ENCODE measurements at places on chromosomes 16 and 17. TPM values are rescaled to one million over a fixed set of nuclear protein-coding genes. Genes with fewer than 3 reads are reported as not detected.

Gene EFCAB5
- total RNA-seq = 0.43 TPM

DNA sequence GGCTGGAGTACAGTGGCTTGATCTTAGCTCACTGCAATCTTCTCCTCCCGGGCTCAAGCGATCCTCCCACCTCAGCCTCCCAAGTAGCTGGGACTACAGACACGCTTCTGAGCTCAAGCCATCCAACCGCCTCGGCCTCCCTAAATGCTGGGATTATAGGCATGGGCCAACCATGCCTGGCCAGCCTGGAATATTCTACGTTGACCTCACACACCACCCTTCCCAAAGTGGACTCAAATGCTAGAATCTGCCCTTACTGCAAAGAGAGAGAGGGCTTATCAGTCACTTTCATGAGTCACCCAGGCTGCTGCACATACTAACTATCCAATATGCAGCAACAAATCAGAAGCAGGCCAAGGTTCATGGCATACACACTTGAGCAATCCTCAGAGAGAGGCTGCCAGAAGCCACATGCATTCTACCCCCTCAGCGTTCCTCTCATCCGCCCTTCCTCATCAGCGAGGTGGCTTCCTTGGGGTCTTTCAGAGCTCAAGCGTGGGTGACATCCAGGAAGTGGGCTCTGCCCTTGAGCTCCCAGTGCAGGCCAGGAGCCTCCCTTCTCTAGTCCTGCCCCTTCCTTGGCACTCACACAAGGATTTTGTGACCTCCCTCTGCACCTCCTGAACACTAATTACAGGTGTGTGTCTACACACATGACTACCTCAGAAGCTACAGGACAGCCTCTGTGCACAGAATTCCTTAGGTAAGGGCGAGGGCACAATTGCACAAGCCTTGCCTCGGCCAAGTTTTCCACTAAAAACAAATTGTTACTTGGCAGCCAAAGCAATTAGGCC is 24.8 kb upstream of the SIAH1 start:
- DNase-seq = no peak

- no peak for DNase-seq
Measured at GRCh38 chr17:76562734-76563148, 22.9 kb downstream of the PRCD start.

DNA sequence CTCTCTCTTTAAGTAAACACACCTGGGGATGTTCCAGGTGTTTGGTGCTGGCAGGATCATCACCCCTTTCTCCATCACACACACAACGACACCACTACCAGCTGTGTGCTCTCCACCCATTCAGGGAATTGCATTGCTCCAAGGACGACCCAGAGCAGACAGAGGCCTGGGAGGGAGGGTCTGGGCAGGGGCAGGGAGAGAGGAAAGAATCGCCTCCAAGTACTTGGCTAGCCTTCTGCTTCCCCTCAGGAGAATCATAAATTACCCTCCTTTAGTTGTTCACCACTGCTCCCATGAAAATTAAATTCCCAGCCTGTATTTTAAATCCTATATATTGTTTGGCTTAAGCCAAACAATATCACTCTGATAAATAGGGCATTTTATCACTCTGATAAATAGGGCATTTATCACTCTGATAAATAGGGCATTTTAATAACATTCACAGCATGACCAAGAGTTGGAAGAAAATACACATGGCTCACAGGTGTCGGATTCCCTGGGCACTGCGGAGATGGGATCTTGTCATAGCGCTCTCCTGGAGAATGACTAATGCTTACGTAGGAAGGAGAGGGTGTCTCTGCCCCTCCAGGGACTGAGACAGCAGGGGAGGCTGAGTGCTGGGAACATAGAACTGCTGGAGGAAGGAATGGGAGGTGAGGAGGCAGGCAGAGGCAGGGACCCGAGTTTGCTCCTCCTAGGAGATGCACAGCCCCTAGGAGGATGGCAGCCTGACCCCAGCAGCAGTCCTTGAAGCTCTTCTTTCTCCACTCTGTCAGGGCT is 673.6 kb downstream of the HS3ST4 start:
- no peak for DNase-seq

Gene WWOX
- 28.2 TPM for total RNA-seq

- DNase-seq = no peak
Measured at GRCh38 chr17:53941231-53941630, 118.5 kb downstream of the KIF2B start.

Gene APPBP2
- total RNA-seq = 44.8 TPM

Gene RPL23
- total RNA-seq = 1,908 TPM

Gene MYH1
- total RNA-seq = not detected

DNA sequence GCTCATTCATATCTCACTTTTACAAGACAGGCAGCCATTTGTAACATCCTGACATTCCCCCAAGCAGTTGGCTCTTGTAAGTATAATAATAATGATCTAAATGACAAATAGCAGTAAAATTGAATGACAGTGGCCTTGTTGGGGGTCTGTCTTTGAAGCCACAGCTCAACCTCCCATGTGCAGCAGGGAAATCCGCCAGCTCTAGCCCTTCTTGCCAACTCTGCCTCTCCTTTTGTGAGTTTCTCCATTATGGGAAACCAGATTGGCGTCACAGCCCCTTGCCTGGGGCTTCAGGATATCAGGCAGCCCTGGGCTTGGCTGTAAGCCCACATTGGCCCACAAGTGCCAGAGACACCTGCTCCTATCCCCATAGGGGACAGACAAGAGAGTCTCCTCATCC is 70.4 kb upstream of the CACNG5 start:
- no peak for DNase-seq

DNA sequence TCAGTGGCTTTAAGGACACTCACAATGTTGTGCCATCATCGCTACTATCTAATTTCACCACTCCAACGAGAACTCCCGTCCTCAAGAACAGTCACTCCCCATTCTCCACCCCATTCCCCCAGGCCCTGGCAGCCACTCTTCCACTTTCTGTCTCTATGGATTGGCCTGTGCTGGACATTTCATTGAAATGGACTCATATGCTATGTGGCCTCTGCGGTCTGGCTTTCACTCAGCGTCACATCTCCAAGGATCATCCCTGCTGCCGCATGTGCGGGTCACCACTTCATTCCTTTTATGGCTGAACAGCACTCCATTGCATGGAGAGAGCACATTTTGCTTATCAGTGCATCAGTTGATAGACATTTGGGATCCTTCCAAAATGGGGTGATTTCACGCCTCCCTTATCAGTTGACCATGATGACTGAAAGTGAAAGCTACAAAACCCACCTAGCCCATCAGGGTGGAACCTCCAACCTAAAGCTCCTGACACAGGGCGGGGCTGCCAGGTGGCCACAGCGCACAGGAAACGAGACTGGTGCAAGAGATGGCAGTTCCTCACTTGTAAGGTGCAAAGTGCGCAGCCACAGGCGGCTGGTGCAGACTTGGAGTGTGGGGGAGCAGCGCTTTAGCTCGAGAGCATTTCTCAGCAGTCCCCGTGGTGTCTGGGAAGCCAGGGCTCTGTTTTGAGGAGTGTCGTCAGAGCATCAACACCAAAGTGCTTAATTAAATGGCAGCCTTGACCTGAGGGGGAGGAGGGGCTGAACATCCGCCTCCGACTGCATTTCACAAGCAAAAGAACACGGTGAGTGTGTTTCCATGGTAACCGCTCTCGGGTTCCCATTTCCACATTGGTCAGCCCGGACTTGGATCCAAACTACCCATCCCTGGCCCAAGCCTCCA is 23.8 kb downstream of the COTL1 start:
- no peak for DNase-seq

- no peak for DNase-seq
Measured at GRCh38 chr17:1462164-1463112, 6.4 kb upstream of the CRK start.

Gene CD300LF
- not detected for total RNA-seq

GRCh38 chr16:88763502-88764053 is 21.4 kb downstream of the PIEZO1 start:
- DNase-seq = no peak

DNA sequence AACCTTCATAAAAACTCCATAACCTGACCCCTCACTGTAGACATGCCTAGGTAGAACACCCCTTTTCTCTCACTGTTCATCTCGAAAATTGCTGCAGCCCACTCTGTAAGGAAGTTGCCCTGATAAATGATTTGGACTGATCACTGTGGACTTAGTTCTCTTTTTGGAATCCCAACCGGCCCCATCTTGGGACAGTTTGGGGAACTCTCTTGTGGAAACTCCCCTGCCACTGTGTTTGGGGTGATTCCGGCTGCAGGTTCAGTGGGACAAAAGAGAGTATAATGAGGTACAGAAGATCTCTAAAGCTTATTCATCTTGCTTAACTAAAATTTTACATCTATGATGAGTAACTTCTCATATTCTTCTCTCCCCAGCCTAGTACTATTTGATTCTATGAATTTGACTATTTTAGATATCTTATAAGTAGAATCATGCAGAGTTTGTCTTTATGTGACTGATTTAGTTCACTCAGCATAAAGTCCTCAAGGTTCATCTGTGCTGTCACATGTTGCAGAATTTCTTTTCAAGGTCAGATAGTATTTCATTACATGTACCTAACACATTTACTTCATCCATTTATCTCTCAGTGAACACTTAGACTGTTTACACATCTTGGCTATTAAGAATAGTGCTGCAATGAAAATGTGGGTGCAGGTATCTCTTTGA is 84.9 kb downstream of the ABCA8 start:
- no peak for DNase-seq

Gene BCO1
- 3.0 TPM for total RNA-seq

Data from type B pancreatic cell (in vitro differentiated cells).